NCI-H524 (cell line): ENCODE measurements at places on chromosomes 3 and 15.

GRCh38 chr3:33006571-33007286 is 55.3 kb downstream of the CCR4 start:
- no peak for DNase-seq

DNA sequence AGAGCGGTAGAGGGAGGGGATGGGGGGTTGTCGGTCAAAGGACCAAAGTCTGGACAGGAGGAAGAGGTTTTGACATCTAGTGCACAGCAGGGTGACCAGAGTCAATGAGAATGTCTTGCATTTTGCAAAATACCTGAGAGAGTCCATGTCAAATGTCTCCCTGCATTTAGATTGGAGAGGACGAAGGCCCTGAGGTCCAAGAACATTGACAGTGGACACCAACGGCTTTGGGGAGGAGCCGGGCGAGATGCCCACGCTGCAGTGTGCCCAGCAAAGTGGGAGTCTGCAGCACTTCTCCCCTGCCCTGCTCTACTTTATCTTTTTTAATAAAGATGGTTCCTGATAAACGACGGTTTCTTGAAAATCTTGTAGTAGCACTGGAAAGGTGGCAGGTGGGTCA is 67.4 kb upstream of the TAMM41 start:
- DNase-seq, result no peak

GRCh38 chr15:47998619-47999019 is 122.2 kb upstream of the SLC24A5 start:
- DNase-seq, result no peak

- no peak for DNase-seq
Observed at GRCh38 chr15:50828610-50829206, 63.2 kb upstream of the SPPL2A start.

DNA sequence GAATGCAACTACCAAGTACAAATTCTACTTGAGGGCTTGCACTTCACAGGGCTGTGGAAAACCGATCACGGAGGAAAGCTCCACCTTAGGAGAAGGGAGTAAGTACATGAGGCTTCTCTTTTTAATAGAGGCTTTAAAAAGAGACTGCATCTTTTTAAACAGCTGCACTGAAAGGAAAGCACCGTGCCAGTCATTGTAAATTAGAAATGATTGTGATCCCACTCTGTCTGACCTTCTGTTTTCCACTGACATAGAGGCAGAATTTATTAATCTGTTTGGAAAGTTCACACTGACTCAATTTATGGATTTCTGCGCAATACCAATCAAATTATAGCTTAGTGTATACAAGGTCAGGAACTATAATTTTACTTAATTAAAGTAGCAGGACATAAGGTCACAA is 198.2 kb downstream of the CHL1 start:
- DNase-seq, result peak; percentile 4

DNA sequence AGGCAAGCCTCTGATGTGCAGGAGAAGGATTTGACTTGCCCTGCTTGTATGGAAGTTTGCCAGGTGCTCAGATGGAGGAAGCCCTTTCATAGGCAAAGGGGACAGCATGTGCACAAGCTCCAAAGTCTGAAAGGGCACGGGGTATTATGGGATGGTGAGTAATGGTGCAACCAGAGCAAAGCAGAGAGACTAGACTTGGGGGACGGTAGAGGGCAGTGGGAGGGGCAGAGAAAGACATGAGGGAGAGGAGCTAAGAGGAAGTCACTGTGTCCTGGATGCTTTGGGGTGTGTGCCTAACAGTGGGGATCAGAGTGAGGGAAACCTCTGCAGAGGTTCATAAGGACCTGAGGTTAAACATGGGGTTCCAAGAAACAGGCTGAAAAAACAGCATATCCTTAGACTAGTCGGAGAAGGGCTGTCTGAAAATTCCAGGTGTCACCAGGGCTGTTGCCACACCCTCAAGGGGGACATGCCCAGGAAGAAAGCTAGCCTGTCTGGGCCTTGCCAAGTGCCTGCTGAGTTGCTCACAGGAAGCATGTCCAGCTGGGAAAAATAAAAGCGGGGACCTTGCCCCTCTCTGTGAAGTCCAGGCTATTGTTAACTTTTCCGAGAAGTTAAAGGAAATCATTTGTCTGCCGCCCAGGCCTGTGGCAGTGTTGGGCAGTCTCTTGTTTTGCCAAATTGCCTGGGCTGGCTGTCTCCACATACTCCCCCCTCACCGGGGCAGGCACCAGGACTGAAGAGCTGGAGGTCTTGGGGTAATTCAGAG is 47.1 kb downstream of the HRH1 start:
- peak; percentile 25 for DNase-seq

DNA sequence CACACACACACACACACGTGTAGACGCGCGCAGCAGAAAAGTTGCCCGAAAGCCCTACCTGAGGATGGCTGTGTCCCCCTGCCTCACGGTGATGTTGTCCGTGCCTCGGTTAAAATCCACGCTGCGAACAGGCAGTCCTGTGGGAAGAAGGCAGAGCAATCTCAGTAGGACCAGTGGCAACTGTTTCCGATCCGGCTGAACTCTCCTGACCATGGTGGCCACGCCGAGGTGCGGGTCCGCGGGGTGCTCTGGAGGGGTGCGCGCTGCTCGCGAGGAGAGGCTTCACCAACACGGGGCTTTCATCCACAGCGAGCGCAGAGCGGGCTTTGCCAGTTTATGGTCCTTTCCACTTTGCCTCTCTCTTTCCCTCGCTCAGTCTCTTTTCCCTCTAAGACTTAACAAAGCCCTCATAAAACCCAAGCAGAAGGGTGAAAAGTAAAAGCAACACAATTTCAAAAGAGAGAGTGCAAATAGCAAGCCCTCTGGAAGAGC is 422 bp downstream of the LSAMP start:
- DNase-seq, result peak; percentile 72
